Activated CD4-positive, alpha-beta T cell treated with anti-CD3 and anti-CD28 coated beads for 36 hours (primary cell): ENCODE measurements at places on chromosomes 2 and 18.

DNA sequence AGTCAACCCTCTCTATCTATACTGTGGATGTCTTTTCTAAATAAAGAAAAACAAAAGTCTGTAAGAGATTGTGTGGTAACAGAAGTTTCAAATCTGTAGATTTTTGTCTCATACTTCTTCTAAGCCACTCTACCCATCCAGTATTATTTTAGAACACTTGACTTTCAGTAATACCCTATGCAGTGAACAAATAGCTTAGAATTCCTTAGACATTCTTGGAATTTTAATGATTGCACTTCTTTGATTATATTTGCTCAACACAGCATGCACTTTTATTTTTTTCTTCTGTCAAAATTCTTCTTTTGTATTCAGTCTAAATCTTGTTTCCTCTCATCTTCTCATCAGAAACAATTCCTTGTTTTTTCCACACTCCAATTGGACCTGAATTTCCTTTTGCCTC, 1080.2 kb downstream of the SUCLG1 start:
- no peak for DNase-seq

DNA sequence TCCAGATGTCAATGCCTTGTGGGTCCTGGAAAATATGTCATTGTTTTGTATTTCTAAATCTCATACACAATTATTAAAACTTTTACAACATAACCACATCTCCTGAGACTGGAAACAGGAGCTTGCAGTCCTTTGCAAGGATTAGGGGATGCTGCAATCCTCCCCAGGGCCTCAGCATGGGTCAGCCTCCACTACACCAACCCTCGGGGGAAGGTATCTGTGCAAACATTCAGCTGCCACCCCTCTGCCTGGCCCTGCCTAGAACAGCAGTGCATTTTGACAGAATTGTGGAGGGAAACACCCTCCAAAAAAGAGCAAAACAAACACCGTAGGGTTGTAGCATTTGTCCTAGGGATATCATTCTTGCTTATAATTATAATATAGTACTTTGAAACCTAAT, 4.2 kb upstream of the UPP2 start:
- DNase-seq = no peak

DNA sequence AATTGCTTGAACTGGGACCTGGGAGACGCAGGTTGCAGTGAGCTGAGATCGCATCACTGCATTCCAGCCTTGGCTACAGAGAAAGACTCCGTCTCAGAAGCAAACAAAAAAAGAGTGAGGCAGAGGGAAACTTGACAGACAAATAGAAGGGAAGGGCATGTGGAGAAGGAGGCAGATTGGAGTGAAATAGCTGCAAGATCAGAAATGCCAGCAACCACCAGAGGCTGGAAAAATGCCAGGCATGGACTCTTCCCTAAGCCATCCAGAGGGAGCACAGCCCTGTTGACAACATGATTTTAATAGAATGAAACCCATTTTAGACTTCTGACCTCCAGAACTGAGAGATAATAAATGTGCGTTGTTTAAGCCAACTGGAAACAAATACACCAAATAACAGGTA, 447.2 kb upstream of the SPHKAP start:
- DNase-seq = no peak

DNA sequence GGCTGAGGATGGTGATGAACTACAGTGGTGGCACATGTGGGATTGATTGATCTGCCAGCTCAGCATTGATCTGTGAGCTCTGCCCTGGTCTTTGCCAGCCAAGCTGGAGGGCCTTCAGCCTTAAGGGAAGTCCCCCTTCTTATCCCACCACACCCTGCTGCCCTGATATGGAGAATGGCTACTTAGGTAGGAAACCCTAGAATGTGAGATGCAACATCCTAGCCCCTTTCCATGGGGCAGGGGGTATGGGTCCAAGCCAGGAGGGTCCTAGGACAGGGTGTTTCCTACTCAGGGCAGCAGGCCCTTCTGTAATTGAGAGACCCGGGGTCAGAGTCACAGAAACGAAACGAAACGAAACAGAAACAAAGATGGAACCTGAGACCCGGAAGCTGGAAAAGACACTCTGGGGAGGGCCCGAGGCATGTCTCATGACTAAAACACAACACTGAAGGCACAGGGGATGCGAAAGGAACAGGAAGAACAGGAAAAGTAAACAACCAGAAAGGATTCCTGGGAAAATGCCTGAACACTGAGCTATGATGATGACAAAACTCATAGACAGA, 16.9 kb upstream of the SULT1C2 start:
- DNase-seq = no peak

GRCh38 chr18:25033747-25034471, 318.1 kb downstream of the ZNF521 start:
- no peak for DNase-seq

- peak; percentile 69 for DNase-seq
Measured at GRCh38 chr2:42101206-42102023, 53.6 kb downstream of the PKDCC start.

DNA sequence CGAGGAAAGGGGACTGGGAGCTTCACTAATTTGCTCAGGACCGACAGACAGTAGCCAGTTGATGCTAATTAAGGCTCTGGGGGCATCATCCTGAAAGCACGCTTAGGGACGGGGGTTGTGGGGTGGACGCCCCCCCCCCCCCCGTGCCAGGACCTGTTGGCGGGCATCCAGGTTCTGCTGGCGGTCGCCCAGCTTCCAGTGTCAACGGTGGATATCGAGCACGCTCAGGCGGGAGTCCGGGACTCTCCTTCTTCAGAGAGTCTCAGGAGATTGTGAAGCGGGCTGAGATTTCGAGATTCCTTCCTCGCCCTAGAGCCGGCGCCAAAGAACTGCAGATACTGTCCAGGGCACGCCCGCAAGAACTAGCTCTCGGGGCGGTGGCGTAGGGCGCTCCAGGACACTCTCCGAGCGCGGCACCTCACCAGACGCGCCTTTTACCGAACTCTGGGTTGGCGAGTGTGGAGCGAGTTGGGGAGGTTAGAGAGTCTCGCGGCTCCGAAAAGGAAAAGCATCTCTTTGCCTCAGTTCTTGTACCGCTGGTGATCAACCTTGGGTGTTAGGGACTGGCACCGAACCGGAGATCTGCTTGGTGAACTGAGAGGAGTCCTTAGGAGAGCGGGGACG, 5.6 kb downstream of the RAX start:
- peak; percentile 47 for DNase-seq

DNA sequence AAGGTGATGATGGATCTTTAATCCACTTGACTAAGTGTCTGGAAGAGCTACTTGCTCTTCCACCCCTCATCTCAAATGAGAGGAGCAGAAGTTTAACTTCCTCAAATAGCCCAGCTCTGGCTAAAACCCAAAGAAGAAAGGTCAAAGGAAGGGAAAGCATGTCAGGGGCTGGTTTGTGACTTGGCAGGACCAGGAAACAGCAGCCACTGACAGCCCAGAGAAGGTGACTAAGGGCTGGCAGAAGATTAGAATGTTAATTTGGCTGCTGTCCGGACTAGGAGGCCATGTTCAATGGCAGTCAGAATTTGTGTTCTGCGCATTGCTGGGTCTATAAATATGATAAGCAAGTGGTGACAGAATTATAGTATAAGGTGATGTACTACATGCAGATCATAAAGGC, 386.2 kb downstream of the SETBP1 start:
- DNase-seq = no peak

GRCh38 chr2:42493468-42494354, at the start of gene KCNG3:
KCNG3 (minus strand) TSS chr2:42493982; CDS start chr2:42493501, 481 bp downstream.
- peak; percentile 85 for DNase-seq

GRCh38 chr2:68441179-68441993, 25.7 kb downstream of the FBXO48 start:
- peak; percentile 92 for DNase-seq

GRCh38 chr2:172861098-172861497, 125.5 kb downstream of the RAPGEF4 start:
- DNase-seq = no peak

GRCh38 chr2:14148216-14148615, 484.3 kb upstream of the LRATD1 start:
- DNase-seq = no peak

DNA sequence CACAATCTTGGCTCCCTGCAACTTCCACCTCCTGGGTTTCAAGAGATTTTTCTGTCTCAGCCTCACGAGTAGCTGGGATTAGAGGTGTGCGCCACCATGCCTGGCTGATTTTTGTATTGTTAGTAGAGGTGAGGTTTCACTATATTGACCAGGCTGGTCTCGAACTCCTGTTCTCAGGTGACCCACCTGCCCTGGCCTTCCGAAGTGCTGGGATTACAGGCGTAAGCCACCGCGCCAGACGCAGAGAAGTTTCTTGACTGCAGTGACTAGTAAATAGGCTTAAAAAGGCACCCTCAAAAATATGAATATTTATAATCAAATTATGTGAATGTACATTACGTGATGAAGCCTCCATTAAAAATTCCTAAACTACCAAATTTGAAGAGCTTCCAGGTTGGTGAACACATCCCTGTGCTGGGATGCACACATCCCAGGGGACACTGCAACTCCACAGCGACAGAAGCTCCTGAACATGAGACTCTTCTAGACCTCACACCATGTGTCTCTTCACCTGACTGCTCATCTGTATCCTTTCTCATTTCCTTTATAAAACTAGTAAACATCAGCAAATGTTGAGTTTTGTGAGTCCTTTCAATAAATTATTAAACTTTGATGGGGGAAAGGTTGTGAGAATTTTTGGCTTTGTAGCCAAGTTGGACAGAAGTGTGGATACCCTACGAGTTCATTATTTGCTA, 203.3 kb upstream of the SPOPL start:
- DNase-seq = no peak

- DNase-seq = no peak
Measured at GRCh38 chr2:212157012-212157411, 381.6 kb downstream of the ERBB4 start.

GRCh38 chr2:176269319-176270099, at the start of gene MTX2:
MTX2 (plus strand) TSS chr2:176269442; CDS start chr2:176269630, 188 bp downstream.
- peak; percentile 84 for DNase-seq

- DNase-seq = no peak
Measured at GRCh38 chr2:70471129-70471528, 82.5 kb downstream of the TGFA start.

- peak; percentile 56 for DNase-seq
Measured at GRCh38 chr2:100178085-100178788, 35.8 kb upstream of the AFF3 start.

- no peak for DNase-seq
Measured at GRCh38 chr2:145012806-145013205, 492.9 kb upstream of the ZEB2 start.

GRCh38 chr2:74872389-74872836, 38.5 kb downstream of the HK2 start:
- DNase-seq = no peak

DNA sequence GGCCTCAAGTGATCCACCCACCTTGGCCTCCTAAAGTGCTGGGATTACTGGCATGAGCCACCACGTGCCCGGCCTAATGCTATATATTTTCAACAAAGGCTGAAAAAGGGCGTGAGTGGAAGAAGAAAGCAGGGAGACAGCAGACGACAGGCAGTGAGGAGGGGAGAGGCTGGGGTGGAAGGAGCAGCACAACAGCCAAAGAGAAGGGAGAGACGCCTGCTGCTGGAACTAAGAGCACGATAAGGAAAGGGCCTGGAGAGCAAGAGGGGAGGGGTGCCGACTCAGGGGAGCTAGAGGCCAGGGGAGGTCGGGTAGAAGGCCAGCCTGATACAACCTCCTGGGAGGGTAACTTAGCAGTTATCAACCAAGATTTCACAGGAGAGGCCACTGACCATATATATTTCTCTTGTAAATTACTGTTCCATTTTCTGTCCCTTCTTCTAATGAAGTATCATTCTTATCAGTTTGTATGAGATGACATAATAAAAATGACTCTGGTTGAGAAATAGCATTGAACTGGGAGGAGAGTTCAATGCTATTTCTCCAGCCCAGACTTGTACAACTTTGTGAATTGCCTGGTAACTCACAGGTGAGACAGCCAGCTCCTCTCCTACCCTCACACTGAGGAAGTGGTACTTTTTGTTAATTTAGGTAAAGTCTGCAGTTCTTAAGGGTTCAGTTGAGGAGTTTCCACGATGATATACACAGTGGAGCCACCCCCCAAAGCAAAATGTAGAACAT, 5.8 kb upstream of the RNU4ATAC start:
- DNase-seq = no peak

DNA sequence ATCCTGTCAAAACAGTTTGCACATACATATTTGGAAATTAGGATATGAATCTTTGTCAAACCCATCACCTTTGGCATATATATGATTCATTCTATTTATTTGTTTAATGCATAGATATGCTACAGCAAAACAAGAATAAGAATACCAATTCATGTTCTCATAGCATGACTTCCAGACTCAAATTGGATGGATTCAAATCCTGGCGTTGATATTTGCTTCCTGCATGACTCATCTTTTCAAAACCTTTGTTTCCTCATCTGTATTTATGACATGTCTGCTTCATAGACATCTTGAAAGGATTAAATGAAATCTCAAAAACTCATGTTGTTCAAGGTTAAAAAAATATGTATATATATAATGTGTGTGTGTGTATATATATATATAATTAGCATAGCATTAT, 261.3 kb downstream of the MBD5 start:
- DNase-seq = no peak

- DNase-seq = no peak
Measured at GRCh38 chr2:5164776-5165525, 527.2 kb upstream of the SOX11 start.

GRCh38 chr18:48388478-48388877, 20.7 kb downstream of the ZBTB7C start:
- DNase-seq = no peak

GRCh38 chr18:48959921-48960920, 9.5 kb upstream of the SMAD7 start:
- no peak for DNase-seq

DNA sequence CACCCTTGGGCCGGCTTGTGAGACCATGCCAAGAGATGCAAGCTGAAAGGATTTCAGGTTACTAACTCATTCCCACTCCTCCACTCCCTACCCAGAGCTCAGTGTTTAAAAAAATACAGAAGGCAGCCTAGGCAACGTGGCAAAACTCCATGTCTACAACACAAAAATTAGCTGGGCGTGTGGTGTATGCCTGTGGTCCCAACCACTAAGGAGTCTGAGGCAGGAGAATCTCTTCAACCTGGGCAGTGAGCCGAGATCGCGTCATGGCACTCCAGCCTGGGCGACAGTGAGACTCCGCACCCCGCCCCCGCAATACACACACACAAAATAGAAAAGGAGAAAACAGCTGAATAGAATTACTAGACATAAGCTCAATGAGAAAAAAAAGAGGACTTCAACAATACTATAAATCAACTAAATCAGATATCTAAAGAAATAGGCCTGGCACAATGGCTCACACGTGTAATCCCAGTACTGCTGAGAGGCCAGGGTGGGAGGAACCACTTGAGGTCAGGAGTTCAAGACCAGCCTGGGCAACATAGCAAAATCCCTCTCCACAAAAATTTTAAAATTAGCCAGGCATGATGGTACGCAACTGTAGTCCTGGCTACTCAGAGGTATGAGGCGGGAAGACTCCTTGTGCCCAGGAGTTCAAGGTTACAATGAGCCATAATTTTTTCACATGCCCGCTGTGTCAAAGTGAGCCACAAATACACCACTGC, 10.1 kb downstream of the IWS1 start:
- DNase-seq = no peak

GRCh38 chr18:12278741-12279682, 24.9 kb downstream of the CIDEA start:
- DNase-seq = no peak

DNA sequence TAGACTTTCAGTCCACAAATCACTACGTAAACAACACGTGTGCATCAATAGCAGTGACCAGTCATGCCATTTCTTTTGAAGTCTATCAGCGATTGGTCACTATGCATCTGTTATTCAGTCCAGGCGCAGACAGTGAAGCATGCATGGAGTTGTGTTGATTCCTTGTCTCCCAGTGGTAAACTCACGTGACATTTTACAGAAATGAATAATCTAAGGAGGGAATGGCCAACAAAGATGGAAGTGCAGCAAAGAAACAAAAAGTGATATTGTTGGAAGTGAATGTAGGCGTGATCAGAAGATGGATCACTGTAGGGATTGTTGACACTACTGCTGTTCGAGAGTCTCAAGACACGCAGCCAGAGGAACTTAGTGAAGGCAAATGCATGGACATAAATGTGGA, 317.8 kb upstream of the MGAT5 start:
- no peak for DNase-seq
